Thymus (tissue), 14 donors: ENCODE measurements at places on chromosomes 13 and 19. TPM values are rescaled to one million over a fixed set of nuclear protein-coding genes. Genes with fewer than 3 reads are reported as not detected.

Gene SPACA4
- not detected for total RNA-seq

- no peaks in the 10 kb centered on the region for H3K27me3 ChIP-seq
- H3K4me1 ChIP-seq, result no peaks in the 10 kb centered on the region
- H3K27ac ChIP-seq, result no peak overlapping the region
Measured at GRCh38 chr19:6446452-6446851, 12.9 kb upstream of the SLC25A41 start.

DNA sequence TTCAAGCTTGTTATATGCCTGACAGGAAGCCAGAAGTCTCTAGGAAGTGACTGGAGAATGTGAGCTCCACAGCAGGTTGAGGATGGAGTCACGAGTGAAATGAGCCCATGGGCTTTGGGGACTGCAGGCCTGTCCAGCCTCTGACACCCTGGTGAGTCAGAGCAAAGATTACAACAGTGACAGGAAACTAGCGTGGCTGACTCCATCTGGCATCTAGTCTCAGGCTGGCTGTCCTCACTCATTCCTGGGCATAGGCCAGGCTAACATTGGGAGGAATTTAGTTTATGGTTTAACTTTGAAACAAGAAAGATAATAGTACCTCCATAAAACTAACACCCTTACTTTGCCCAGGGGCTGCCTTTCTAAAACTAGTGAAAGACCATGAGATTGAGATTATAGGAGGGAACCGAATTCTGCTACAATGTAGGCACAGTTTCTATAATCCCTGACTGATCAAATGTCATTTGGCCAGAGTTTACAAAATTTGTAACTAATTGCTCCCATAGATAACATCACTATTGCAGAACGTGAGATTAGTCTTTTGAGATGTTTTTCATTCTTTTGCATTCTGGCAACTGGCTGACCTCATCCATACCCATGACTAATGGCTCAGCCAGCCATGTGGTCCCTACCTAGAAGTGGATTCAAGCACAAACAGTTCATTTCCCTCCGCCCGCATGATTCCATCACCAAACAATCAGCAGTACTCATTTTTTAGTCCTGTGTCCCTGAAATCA is 28.4 kb downstream of the PSG1 start:
- no peak for DNase-seq
- no peak overlapping the region for H3K4me3 ChIP-seq
- H3K27me3 ChIP-seq, result no peaks in the 10 kb centered on the region
- no peak overlapping the region for H3K27ac ChIP-seq

DNA sequence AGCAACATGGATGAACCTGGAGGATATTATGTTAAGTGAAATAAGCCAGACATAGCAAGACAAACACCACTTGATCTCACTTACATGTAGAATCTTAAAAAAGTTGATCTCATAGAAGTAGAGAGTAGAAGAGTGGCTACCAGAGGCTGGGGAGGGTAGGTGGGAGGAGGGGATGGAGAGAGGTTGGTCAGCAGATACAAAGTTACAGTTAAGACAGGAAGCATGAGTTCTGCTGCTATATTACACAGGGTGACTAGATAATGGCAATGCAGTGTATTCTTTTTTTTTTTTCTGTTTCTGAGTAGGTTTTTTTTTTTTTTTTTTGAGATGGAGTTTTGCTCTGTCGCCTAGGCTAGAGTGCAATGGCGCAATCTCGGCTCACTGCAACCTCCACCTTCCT is 15.2 kb upstream of the THSD1 start:
- no peaks in the 10 kb centered on the region for H3K4me1 ChIP-seq
- no peak for DNase-seq
- no peak overlapping the region for H3K27ac ChIP-seq
- peaks cover 26% of the 10 kb centered on the region for H3K36me3 ChIP-seq
- H3K27me3 ChIP-seq, result no peaks in the 10 kb centered on the region
- no peak overlapping the region for H3K4me3 ChIP-seq

DNA sequence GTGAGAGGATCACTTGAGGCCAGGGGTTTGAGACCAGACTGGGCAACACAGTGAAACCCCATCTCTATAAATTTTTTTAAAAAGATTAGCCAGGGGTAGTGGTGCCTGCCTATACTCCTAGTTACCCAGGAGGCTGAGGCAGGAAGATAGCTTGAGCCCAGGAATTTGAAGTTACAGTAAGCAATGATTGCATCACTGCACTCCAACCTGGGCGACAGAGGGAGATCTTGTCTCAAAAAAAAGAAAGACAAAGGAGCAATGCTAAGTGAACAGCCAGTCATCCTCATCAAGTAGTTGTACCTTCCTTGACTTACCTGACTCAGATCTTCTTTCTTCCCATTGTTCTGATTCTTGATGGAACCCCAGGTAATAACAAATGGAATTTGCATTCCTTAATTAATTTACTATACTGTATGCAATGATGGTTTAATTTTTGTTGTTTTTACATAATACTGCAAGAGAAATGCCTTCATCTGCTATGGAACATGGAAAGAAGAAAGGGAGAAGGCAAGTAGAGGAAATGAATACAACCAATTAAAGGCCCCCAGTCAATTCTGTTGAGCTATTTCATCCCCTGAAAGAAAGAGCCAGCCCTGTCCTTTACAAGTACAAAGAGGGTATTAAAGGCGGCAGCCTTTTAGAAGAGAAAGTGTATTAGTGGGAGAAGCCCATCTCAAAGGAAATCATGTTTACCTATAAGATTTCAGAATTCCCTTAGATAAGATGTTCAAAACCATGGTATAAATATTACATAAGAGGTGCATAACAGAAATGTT is 316.7 kb downstream of the DIAPH3 start:
- no peaks in the 10 kb centered on the region for H3K4me1 ChIP-seq
- H3K4me3 ChIP-seq, result no peak overlapping the region
- no peak overlapping the region for H3K27ac ChIP-seq
- H3K27me3 ChIP-seq, result no peaks in the 10 kb centered on the region
- no peak for DNase-seq
- H3K36me3 ChIP-seq, result no peaks in the 10 kb centered on the region

- no peaks in the 10 kb centered on the region for H3K27me3 ChIP-seq
- DNase-seq, result no peak
- no peak overlapping the region for H3K4me3 ChIP-seq
- H3K4me1 ChIP-seq, result no peaks in the 10 kb centered on the region
- H3K27ac ChIP-seq, result no peak overlapping the region
Measured at GRCh38 chr19:14949876-14950275, 8.6 kb downstream of the OR7C2 start.

- H3K4me3 ChIP-seq, result no peak overlapping the region
- H3K4me1 ChIP-seq, result no peaks in the 10 kb centered on the region
- no peak overlapping the region for H3K27ac ChIP-seq
- no peak for DNase-seq
- H3K36me3 ChIP-seq, result no peaks in the 10 kb centered on the region
Measured at GRCh38 chr13:103403148-103403740, 337.0 kb upstream of the SLC10A2 start.

DNA sequence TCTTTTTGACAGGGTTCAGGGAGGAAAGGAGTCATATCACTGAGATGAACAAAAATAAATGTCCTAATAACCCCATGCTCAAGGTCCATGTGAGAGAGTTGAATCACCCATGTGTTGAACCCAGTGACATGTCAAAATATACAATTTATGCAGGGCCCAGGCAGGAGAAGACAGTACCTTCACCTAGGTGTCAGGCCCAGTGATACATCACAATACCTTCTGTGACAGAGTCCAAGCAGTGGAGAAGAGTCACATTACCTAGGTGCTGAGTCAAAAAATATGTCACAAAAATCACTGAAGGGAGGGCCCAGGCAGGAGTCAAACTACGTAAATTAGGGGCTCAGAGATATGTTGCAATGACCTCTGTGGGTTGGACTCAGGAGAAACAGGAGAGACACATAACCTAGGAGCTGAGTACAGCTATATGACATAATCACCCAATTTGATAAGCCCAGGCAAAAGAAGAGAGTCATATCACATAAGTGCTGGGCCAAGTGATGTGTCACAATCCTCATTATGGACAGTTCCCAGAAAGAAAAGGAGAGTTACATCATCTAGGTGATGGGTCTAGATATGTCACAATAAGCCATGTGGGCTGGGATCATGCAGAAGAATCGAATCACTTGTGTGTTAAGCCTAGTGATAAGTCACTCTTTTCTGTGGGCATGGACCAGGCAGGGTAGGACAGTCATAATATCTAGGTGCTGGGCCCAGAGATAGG is 13.8 kb upstream of the ZNF724 start:
- DNase-seq, result no peak
- H3K27ac ChIP-seq, result no peak overlapping the region
- H3K36me3 ChIP-seq, result peaks cover 53% of the 10 kb centered on the region
- no peaks in the 10 kb centered on the region for H3K27me3 ChIP-seq
- H3K4me3 ChIP-seq, result no peak overlapping the region
- H3K4me1 ChIP-seq, result no peaks in the 10 kb centered on the region

- peaks cover 18% of the 10 kb centered on the region for H3K36me3 ChIP-seq
- H3K4me1 ChIP-seq, result no peaks in the 10 kb centered on the region
- no peak for DNase-seq
- no peak overlapping the region for H3K4me3 ChIP-seq
- H3K27ac ChIP-seq, result no peak overlapping the region
- H3K27me3 ChIP-seq, result no peaks in the 10 kb centered on the region
Measured at GRCh38 chr13:106548064-106548696, 12.7 kb upstream of the EFNB2 start.

DNA sequence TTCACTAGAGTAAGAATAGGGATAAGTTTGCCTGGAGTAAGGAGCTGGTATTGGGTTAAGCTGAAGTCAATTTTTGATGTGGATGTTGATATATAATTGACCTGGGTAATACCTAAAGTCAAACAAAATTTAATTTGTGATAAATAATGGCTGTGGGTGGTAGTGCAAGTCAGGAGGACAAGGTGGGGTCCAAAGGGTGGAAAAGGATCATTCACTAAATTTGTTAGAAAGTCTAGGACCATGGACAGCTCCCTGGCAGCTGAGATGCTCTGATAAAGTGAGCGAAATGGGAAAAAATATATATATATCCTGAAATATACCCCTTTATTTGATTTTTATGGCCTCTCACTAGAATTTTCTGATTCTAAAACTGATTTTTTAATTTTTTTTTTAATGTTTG is 463.5 kb downstream of the GPC6 start:
- no peak overlapping the region for H3K27ac ChIP-seq
- H3K4me3 ChIP-seq, result no peak overlapping the region
- no peaks in the 10 kb centered on the region for H3K36me3 ChIP-seq
- H3K27me3 ChIP-seq, result no peaks in the 10 kb centered on the region
- H3K4me1 ChIP-seq, result no peaks in the 10 kb centered on the region

- H3K4me1 ChIP-seq, result no peaks in the 10 kb centered on the region
- no peaks in the 10 kb centered on the region for H3K27me3 ChIP-seq
- no peak overlapping the region for H3K27ac ChIP-seq
- no peak overlapping the region for H3K4me3 ChIP-seq
Measured at GRCh38 chr19:38024992-38025908, 118.2 kb downstream of the SIPA1L3 start.

GRCh38 chr13:73119612-73120011 is 60.8 kb downstream of the KLF5 start:
- no peaks in the 10 kb centered on the region for H3K4me1 ChIP-seq
- DNase-seq, result no peak
- H3K27me3 ChIP-seq, result no peaks in the 10 kb centered on the region
- no peaks in the 10 kb centered on the region for H3K36me3 ChIP-seq

- no peak overlapping the region for H3K27ac ChIP-seq
- H3K4me1 ChIP-seq, result no peaks in the 10 kb centered on the region
- no peak overlapping the region for H3K4me3 ChIP-seq
- H3K27me3 ChIP-seq, result no peaks in the 10 kb centered on the region
- H3K36me3 ChIP-seq, result no peaks in the 10 kb centered on the region
- DNase-seq, result no peak
Measured at GRCh38 chr19:35195830-35196229, 32.7 kb downstream of the FAM187B start.

- no peak overlapping the region for H3K4me3 ChIP-seq
- H3K27me3 ChIP-seq, result no peaks in the 10 kb centered on the region
- no peaks in the 10 kb centered on the region for H3K4me1 ChIP-seq
- DNase-seq, result no peak
- H3K36me3 ChIP-seq, result no peaks in the 10 kb centered on the region
Measured at GRCh38 chr19:18735752-18736151, 52.3 kb downstream of the CRTC1 start.

- no peak overlapping the region for H3K4me3 ChIP-seq
- no peaks in the 10 kb centered on the region for H3K36me3 ChIP-seq
Measured at GRCh38 chr13:35894636-35895035, 236.5 kb downstream of the DCLK1 start.

DNA sequence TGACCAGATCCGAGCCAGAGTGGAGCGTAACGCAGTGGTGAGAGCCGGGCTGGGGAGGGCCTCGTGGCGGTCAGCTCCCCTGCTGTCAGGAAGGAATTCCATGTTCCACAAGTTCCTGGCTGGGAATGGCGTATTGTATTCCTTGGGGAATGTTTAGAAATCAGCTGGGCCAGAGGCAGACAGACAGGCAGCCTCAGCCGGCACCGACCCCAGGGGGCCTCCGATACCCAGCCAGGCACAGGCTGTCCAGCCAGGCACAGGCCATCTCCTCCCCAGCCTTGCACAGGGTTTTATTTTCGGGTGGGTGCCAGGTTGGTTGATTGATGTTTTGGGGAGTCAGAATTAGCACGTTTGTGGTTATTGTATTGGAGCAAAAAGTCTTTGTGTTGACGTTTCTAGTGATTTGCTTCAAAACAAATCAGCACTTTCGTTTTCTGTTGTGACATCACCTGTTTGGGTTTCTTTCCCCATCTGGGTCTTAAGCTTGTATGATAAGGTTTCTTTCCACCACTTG is 126.6 kb upstream of the MCF2L start:
- H3K27me3 ChIP-seq, result no peaks in the 10 kb centered on the region
- peaks cover 22% of the 10 kb centered on the region for H3K36me3 ChIP-seq
- no peak for DNase-seq
- peak overlapping the region; percentile 18 for H3K27ac ChIP-seq
- no peaks in the 10 kb centered on the region for H3K4me1 ChIP-seq

DNA sequence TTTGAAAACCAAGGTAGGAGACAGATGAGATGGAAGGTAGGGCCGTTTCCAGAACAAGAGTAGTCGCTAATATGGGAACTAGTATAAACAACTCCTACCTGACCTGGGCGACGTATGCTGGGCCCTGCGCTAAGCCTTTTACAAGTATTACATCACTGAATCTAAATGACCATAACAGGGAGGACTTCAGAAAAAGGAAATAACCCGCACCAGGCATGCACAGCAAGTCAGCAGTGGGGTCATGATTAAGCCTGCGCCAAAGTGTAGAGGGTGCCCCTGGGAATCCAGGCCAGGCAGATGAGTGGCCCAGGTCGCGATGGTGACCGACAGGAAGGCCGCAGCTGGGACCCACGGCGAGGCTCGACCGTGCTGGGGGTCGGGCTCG is 613 bp downstream of the ATP13A1 start:
- peak overlapping the region; percentile 67 for H3K4me3 ChIP-seq
- H3K4me1 ChIP-seq, result peaks cover 10% of the 10 kb centered on the region
- peak overlapping the region; percentile 99 for H3K27ac ChIP-seq
